ENCODE measurements at places on chromosomes 1 and 21.
A peak's percentile ranks its signal among the peaks of the same experiment; 100 is the strongest.

DNA sequence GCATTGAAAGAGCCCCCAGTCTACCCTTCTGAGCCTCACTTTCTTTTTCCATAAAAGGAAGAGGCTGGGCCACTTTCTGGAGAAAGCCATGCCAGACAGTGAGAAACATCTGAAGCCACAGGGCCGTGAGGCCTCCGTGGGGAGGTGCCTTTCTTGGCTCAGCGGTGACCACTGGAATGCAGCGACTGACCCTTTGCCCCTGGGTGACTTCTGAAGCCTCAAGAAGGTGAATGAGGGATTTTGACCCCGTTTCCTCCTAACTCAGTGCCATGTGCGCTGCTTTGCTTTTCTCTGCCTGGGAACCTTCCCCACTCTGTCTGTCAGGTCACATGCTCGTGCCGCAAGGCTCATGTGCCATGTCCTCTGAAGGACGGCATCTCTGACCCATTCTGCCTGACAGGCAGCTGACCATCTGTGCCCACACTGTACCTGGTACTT lies 44.7 kb upstream of the A3GALT2 start:
- no peak for DNase-seq

DNA sequence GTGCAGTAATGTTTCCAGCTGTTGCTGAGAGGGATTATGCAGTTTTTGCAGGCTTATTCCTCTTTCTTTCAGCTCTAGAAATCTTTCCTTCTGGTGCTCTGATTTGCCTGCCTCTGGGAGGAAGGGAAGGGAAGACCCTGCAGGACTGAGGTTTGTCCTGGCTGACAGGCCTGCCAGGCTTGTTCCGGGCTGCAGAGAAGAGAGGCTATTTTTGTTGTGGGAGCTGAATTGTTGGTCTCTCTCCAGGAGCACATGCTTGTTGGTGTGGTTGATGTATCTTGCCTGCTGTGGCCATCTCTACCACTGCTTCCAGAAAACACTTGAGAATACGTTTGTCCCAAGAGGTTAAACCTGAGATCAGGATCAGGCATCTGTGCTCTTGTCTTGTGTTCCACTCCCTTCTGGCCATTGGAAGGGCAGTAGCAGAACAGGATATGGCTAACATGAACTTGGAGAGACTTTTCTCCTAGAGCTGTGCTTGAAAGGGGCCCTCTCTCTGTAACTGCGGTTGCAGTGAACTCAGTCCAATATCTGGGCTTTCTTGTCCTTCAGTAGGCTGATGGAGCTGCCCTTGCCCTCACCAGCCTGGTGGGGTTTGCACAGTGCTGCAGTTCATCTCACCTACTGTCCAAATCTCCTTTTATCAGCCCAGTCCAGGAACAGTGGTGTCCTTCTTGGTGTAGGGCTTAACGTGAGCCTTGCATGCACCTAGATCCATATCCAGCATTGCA lies 21.5 kb upstream of the SLC25A34 start:
- DNase-seq = no peak

- DNase-seq = no peak
Observed at GRCh38 chr1:6041432-6042062, 4.1 kb upstream of the KCNAB2 start.

DNA sequence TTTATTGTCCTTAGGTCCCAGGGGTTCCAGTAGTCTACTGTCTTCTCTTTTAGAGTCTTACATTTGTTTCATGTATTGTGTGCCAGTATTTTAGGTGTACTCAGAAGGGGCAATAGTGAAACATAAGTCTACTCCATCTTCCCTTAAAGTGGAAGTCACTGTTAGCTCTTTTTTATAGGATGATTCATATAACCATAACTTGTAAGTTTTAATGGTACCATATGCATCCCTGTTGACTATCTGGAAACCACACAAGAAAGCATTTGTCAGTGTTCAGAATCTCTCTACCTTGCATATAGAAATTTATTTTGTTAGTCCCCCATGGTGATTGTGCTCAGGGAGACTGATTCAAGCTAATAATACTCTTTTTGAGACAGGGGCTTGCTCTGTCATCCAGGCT lies 149.9 kb downstream of the HS2ST1 start:
- DNase-seq = no peak

- peak; percentile 10 for DNase-seq
Observed at GRCh38 chr1:198556971-198557370, 16.5 kb upstream of the ATP6V1G3 start.

All from stimulated activated CD8-positive, alpha-beta memory T cell treated with anti-CD3 and anti-CD28 coated beads, Interleukin-15, amount 100 ng/mL, for 24 hours (primary cell).